ENCODE measurements at places on chromosomes 1 and 21. TPM values are rescaled to one million over a fixed set of nuclear protein-coding genes. Genes with fewer than 3 reads are reported as not detected.

The KLHDC9 gene
- 4.5 TPM for total RNA-seq

The NECTIN4 gene
- total RNA-seq = 115 TPM

The SLC2A5 gene
- total RNA-seq = 5.9 TPM

The ASTN1 gene
- not detected for total RNA-seq

The OR10Z1 gene
- not detected for total RNA-seq

The MAP10 gene
- total RNA-seq = 0.72 TPM

The GUCA2A gene
- total RNA-seq = not detected

The C21orf91 gene
- 18.2 TPM for total RNA-seq

The ZNF683 gene
- not detected for total RNA-seq

The GUCA2B gene
- total RNA-seq = not detected

The GNAT2 gene
- total RNA-seq = not detected

The F3 gene
- total RNA-seq = 18.4 TPM

The SYT6 gene
- not detected for total RNA-seq

The DPM3 gene
- 62.4 TPM for total RNA-seq

The AVPR1B gene
- total RNA-seq = not detected

The MIXL1 gene
- total RNA-seq = not detected

The AADACL3 gene
- total RNA-seq = not detected

The NOTCH2 gene
- total RNA-seq = 92.0 TPM

The GPR25 gene
- total RNA-seq = 0.32 TPM

The CAMK1G gene
- not detected for total RNA-seq

The ZNF593OS gene
- total RNA-seq = 0.16 TPM

The SRP9 gene
- 156 TPM for total RNA-seq

The RBM15 gene
- 14.9 TPM for total RNA-seq

The TDRD5 gene
- not detected for total RNA-seq

The PCP4 gene
- total RNA-seq = 1.3 TPM

The LCE1B gene
- not detected for total RNA-seq

The TMEM269 gene
- 0.08 TPM for total RNA-seq

The SLFNL1 gene
- 0.08 TPM for total RNA-seq

The OR2T29 gene
- not detected for total RNA-seq

The NTNG1 gene
- 0.48 TPM for total RNA-seq

The ALX3 gene
- total RNA-seq = not detected

Data from esophagus mucosa (tissue), 1 donor.